ENCODE measurements at places on chromosomes 13 and 19. TPM values are rescaled to one million over a fixed set of nuclear protein-coding genes. Genes with fewer than 3 reads are reported as not detected.

TINCR gene
- total RNA-seq, result 0.13 TPM

SHANK1 gene
- total RNA-seq, result 15.1 TPM

HSPB6 gene
- 37.0 TPM for total RNA-seq

TMEM272 gene
- total RNA-seq, result not detected

SOX1 gene
- total RNA-seq, result not detected

FCAR gene
- total RNA-seq, result not detected

FFAR2 gene
- not detected for total RNA-seq

- DNase-seq, result no peak
Observed at GRCh38 chr13:99399623-99399974, 92.4 kb upstream of the GPR183 start.

DNA sequence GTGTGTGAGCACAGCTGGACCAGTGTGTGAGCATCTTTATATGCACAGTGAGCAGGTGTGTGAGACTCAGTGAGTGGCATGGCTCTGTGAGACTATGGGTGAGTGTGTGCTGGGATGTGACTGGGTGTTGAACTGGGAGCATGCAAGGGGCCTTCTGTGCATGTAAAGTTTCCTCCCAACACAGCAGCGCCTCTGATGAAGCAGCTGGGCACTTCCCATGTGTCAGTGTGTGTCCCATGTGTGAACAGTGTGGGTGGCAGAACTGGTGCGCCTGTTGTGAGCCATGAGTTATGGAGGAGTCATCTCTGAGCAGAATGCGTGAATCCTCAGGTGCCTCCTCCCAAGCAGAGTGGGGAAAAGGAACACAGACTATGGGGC lies 24.1 kb downstream of the LGALS16 start:
- DNase-seq, result no peak

- DNase-seq, result no peak
Observed at GRCh38 chr13:31234729-31235128, 35.0 kb downstream of the B3GLCT start.

GRCh38 chr13:44801990-44802389 lies 187.3 kb downstream of the NUFIP1 start:
- peak; percentile 60 for DNase-seq

GRCh38 chr19:23554548-23554947 lies 132.5 kb downstream of the ZNF675 start:
- peak; percentile 91 for DNase-seq

GRCh38 chr13:99806671-99807070 lies 164.9 kb downstream of the ZIC5 start:
- DNase-seq, result no peak

DNA sequence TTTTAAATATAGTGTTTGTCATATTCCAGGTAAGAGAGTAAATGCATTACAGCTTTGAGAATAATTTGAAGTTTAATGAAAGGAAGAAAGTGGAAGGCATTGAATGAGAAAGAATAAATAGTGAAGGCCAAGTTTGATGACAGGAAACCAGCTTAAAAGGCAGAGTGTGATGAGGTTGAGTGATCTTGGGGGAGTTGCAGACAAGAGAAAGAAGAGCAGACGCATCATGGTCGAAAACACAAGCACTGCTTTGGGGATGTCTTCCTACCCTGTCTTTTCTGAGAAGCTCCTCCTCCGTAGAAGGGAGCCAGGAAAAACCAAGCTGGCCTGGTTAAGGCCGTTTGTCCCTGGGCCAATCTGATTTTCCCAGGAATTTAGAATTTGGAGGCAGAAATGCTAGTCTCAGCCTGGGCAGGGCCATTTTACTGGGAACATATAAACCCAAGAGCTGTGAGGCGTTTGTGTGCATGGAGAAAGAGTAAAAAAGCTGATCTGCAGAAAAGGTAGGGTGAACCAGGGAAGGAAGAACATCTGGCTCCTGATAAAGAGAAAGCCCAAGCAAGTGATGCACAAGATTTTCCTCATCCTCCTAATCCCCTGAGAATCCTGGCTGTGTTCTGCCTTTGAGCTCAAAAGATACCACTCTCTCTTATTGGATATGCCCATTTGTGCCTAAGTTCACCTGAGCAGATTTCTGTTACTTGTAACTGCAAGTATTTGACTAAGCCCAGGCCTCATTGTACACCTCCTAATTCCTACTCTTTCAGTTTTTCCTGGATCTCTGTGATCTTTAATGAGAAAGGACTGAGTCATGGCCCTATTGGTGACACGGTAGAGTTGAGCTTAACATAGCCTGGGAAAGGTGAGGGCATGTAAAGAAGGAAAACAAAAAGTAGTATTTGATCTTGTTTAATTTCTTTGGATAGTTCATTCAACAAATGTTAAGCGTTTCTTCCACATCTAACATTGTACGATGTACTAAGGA lies 80.0 kb downstream of the WDFY2 start:
- DNase-seq, result no peak

DNA sequence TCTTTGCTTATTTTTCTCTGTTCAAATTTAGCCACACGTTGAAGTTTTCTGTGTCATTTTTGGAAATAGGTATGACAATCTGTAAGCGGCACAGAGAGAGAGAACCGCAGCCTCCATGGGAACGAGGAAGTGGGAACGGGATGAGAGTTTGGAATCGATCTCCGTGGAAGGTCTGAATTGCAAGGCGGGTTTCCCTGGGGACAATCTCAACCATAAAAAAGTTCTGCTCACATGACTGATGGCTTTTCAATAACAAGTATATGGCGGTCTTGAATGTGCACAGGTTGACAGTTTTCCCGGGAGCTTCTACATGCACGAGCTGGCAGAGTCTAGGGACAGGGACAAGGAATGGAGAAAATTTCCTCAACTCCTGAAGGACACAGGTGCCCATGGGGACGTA lies 90.9 kb downstream of the INSR start:
- no peak for DNase-seq

DNA sequence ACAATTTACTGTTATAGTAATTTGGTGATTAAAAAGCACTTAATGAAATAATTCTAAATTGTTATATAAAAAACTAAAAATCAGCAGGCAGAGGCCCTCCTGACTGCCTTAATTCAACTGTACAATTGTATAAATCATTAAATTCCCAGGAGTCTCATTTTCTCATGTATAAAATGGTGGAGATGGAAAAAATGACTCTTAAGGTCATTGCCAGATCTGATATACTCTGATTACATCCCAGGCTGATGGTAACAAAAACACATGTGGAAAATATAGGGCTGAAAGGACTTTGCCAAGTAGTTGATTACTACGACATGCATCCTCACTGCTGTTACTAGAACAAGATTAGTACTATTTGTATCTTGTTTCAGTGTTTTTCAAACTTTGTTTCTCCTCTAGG lies 1020.0 kb upstream of the SLC10A2 start:
- DNase-seq, result no peak

DNA sequence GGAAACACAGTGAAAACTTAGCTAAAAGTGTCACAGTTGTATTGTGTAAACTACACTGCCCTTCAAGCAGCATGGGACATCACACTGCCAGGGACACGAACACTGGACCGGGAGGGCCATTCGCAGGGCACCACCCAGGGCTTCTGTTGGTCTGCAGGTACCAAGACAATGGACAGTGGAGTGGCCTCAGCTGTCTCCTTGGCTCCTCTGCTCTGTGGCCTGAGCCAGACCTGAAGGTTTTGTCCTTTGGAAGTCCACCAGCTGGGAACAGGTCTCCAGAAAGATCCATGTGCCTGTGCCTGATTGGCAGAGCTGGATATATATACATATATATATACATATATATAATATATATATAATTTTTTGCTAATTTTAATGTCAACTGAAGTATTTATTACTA lies 149.8 kb downstream of the ZNF536 start:
- no peak for DNase-seq
